ENCODE measurements at places on chromosomes 11 and 22.

DNA sequence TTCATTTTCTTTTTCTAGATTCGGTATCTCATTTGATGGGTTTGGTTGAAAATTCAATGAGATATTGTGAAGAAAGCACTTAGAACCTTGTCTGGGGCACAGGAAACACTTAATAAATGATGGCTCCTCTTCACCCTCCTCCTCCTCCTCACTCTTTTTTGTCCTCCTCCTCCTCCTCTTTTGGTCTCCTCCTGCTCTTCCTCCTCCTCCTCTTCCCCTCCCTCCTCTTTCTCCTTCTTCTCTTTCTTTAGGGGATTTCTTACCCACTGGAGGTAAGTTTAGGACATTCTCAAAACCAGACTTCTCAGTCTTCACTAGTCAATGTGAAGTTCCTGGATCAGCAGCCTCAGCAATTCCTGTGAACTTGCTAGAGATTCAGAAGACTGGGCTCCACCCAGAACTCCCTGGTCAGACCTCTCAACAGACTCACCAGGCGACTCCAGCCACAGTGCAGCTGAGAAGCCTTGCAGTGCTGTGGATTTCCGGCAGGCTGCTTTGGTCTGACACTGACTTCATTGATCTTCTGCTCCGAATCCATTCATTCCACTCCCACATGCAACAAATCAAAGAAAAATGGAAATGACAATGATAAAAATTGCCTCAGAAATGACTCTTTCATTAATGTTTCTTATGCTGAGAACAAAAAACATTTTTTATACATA lies 368.6 kb upstream of the B3GAT1 start:
- no peak for DNase-seq

- no peak for DNase-seq
Measured at GRCh38 chr11:27295928-27296327, 67.1 kb downstream of the CCDC34 start.

DNA sequence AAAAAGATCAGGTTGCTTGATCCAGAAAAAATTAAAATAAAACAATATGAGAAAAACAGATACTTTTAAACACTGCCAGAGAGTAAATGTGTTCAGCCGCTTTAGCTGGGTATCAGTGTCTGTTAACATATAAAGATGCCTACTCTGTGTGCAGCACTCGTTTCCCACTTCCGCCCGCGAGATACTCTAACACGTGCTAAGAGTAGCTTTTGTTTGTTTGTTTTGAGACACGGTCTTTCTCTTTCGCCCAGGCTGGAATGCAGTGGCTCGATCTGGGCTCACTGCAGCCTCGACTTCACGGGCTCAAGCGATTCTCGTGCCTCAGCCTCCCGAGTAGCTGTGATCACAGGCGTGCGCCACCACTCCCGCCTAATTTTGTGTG lies 531 bp upstream of the MEN1 start:
- peak; percentile 27 for DNase-seq

DNA sequence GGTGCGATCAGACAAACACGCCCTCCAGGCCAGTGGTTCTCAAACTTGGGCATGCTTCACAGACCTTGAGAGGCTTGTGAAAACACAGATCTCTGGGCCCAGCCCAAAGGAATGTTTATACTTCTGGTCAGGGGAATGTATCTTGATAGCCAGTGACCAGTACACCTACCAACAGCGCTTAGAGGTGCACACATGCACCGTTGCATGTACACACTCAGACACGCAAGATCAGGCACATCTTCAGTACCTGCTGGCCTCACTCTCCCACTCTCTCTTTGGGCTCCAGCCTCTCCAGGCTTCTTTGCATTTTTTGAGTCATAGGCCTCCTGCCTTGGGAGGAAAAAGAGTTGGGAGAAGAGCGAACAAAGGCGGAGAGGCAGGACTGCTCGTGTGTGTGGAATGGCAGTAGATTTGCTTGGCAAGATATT lies 11.7 kb upstream of the FXYD6 start:
- no peak for DNase-seq

DNA sequence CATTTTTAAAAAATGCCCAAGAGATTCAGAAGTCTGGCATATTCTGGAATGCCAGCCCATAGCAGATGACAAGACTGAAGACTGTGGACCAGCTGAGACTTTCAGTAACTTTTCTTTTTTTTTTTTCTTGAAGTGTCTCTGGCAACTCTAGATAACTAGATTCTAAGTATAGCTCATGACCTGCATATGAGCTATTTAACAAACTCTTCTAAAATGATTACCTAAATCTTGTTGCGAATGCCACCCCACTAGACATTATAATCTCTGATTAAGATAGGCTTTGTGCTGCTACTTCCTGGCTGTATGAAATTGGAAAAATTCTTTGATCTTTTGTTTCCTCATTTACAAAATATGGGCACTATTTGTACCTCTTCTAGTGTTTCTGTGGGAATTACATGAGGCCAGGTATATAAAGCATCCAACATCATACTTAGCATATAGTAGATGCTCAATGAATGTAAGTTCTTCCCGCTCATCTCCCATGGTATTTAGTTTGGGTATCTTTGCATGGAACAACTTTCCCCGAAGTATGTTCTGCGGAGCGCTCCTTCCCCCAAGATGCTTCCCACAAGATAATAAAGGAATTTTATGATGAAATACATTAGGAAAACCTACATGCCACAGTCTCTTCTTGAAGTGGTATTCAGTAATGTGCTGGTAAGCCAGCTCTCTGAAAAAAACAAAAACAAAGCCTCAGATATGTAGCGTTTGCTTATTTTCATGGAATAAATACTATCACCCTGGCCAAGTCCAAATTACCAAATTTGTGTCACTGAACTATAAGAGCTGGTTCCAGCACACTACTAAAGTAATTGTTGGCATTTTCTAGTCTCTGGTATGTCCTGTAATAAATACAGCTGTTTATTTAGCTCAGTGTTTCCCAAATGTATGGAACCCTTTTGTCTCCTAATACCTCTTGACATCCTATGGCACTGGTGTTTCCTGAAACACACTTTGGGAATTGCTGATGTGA lies 86.8 kb upstream of the TIMP3 start:
- DNase-seq = no peak

GRCh38 chr11:97229936-97230335 lies 840.1 kb downstream of the JRKL start:
- DNase-seq = no peak

GRCh38 chr22:37185646-37186227 lies 2.3 kb downstream of the C1QTNF6 start:
- no peak for DNase-seq

- no peak for DNase-seq
Measured at GRCh38 chr11:11451501-11452005, 98.5 kb upstream of the CSNK2A3 start.

DNA sequence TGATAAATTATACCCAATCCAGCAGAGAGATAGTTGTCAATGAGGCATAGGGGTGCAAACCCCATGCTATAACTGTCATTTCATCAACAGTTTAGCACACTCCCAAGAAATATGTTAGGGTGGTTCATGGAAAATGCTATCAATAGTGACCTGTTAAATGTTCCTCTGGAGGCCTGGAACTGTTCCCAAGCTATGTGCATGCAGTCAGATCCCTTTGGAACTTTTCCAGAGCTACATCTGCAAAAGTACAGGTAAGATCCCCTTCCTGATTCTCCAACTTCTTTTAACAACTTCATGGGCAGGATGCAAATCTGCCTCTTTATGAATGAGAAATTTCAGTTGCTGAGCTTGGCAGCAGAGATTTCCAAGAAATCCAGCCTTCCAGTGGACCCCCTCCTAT lies 27.2 kb downstream of the ABTB2 start:
- DNase-seq = no peak

DNA sequence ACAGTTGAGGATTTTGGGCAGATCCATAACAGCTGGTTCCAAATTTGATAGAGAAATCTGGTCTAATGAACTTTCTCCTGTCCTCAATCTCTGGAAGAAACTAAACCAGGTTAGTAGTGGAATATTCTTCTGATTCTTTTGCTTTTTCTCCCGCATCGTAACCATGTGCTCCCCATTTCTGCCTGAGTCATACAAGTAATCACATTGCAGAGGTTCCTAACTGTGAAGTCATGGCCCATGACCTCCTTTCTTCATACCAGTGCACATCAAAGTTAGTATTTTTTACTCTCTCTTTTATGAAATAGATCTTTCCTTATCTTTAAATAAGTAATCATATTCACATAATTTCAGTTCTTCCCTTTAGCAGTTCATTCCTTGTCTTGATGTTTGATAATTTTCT lies 249.0 kb downstream of the DYNC2H1 start:
- DNase-seq = no peak

DNA sequence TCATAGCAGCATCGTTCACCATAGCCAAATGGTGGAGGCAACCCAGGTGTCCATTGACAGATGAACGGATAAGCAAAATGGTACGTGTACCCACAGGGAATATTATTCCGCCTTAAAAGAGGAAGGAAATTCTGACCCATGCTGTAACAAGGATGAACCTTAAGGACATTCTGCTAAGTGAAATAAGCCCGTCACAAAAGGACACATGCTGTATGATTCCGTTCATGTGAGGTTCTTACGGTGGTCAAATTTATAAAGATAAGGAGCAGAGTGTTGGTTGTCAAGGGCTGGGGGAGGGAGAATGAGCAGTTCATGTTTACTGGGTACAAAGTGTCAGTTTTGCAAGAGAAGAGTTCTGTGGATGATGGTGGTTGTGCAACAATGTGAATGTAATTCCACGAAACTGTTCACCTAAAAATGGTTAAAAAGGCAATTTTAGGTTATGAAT lies 26.3 kb downstream of the APOL1 start:
- DNase-seq = no peak

GRCh38 chr11:9884601-9885000 lies 220.7 kb downstream of the SWAP70 start:
- DNase-seq = no peak

DNA sequence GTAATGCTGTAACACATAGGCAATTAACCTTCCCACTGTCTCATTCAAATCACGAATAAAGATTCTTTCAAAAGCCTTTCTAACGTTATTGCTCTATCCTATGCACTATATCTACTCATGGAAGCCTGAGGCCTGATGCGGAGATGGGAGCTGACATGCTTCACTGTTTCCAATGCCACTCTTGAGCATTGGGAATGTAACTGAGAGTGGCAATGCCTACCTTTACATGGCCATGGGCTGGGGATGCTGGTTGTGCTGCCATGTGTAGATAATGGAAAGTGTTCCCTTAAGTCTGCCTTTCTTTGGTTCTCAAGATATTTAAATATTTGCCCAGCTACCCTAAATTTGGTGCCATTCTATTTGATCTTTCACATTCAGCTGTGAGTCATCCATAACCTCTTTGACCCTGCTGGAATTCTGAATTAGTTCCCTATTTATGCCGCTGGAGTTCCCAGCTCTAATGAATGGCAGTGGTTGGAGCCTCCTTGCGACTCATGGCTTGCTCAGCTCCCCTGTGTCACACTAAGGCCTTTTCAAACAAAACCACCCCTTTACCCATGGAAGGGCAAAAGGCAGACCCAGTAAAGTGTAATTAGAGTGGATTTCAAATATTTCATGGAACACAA lies 21.4 kb upstream of the DKK3 start:
- no peak for DNase-seq

DNA sequence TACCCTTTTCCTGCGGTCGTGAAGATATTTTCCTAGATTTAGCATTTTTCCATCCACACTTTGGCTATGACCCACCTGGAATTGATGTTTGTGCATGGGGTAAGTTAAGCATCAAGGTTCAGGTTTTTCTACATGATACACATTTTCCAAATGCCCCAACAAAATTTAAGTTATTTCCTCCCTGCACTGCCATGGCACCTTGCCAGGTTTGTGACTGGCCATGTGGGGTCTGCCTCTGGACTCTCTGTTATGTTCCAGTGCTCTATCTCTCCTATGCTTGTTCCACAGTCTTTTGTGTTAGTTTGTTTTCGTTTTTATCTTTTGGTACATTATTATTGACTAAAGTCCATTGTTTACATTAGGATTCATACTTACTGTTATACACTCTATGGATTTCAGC lies 934.3 kb downstream of the TBC1D22A start:
- DNase-seq = no peak

- DNase-seq = no peak
Measured at GRCh38 chr11:2525166-2525861, 80.5 kb downstream of the KCNQ1 start.

DNA sequence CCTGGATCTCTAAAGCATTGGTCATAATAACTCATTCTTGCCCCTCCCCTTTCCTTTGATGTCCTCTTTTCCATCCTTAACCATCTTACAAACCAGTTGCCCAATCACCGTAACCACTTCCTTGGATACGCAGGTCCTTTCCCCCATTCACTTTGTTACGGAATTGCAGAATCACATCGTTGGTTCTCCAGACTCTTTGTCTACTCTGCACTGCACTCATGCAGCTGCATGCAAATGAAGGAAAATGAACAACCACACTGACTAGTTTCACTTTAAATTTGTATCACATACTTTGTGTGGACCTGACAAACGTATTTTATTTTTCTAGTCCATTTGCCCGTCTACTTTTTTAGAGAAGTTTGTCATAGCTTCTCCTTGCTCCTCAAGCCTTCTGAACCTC lies 69.9 kb downstream of the SLC5A12 start:
- DNase-seq = no peak

GRCh38 chr11:113675565-113675964 lies 30.5 kb downstream of the TMPRSS5 start:
- no peak for DNase-seq

- no peak for DNase-seq
Measured at GRCh38 chr11:45272701-45273100, 13.4 kb downstream of the SYT13 start.

DNA sequence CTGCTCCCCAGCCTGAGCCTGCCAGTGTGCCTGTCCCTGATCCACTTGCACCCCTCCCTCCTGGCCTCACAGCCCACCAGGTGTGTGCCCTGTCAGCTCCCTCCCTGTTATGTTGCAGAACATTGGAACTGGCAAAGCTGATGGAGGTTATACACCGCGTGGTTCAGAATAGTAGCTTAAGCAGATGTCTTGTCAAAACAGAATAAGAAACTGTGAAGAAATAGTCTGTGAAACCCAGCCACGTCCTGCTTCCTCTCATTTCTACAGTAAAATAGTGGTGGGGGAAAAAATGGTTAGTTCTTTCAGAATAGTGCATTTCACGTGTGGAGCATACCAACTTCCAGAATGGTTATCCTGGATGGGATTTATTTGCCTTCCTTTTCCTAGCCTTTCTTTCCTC lies 161.2 kb upstream of the NAV2 start:
- DNase-seq = no peak

DNA sequence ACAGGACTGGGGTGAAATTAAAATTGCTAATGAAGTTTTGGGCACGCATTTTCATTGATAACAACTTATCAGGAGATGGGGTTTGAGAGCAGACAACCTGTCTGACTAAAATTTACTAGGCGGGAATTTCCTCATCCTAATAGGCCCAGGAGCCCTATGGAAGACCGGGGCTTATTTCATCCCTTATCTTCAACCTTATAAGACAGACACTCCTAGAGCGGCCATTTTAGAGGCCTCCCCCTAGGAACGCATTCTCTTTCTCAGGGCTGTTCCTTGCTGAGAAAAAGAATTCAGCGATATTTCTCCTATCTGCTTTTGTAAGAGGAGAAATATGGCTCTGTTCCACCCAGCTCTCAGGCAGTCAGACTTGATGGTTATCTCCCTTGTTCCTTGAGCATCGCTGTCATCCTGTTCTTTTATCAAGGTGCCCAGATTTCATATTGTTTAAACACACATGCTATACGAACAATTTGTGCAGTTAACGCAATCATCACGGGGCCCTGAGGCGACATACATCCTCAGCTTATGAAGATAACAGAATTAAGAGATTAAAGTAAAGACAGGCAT lies 39.3 kb upstream of the ZC3H12C start:
- DNase-seq = no peak
